ENCODE measurements at places on chromosomes 1 and 21.

GRCh38 chr1:246680696-246681130 lies 43.5 kb upstream of the SCCPDH start:
- no peak for DNase-seq

- no peak for DNase-seq
These were observed 82.4 kb upstream of the MAGI3 start for GRCh38 chr1:113307771-113308445.

GRCh38 chr21:36518883-36519492 lies 39.1 kb upstream of the CLDN14 start:
- no peak for DNase-seq

DNA sequence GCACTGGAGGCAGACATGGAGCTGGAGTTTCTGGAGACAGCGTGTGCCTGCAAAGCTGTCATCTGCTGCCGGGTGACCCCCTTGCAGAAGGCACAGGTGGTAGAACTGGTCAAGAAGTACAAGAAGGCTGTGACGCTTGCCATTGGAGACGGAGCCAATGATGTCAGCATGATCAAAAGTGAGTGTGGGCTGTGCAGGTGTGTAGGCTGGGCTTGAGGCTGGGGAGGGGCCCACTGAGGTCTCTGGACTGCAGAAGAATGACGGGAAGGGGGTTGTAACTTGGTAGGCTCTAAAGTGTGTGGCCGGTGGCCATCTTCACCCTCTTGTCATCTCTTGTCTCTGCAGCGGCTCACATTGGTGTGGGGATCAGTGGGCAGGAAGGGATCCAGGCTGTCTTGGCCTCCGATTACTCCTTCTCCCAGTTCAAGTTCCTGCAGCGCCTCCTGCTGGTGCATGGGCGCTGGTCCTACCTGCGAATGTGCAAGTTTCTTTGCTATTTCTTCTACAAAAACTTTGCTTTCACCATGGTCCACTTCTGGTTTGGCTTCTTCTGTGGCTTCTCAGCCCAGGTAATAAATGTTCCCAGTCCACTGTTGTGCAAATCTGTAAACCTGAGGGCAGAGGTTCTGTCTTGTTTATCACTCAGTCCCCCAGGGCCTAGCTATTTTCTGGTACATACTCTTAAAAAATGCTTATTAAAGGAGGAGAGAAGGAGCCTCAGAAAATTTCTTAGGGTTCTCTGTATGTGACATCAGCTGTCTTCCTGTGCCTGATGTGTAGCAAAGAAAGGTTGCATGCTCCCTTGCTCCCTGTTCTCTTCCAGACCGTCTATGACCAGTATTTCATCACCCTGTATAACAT lies 19.9 kb downstream of the ATP8B2 start:
- DNase-seq, result peak; percentile 69

GRCh38 chr1:221832617-221833016 lies 90.7 kb upstream of the DUSP10 start:
- DNase-seq, result no peak

GRCh38 chr21:36784947-36785346 lies 86.0 kb downstream of the SIM2 start:
- DNase-seq, result no peak

- no peak for DNase-seq
These were observed 27.8 kb upstream of the FMOD start for GRCh38 chr1:203378556-203379245.

GRCh38 chr1:155608888-155609225 lies 1.2 kb upstream of the MSTO1 start:
- DNase-seq, result no peak

DNA sequence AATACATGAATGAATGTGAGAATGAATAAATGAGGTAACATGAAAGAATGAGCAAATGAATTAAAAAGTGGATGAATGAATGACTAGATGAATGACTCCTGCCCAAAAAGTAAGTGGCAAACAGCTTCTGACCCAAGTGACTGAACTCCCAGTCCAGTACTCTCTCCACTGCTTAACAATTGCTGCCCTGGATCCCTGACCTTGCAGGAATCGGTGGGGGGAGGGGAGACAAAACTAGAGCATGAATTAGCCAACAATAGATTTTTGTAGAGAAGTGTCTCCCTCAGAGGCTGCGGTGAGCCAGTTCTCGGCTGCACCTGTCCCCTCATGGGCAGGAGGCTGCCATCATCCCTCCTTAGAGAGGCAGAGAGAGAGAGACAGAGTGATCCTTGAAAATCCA lies 5.9 kb upstream of the GRIK3 start:
- DNase-seq, result no peak

GRCh38 chr1:39992234-39992633 lies 37.3 kb downstream of the MFSD2A start:
- DNase-seq, result no peak

- DNase-seq, result peak; percentile 9
These were observed 93.0 kb upstream of the BMP8A start for GRCh38 chr1:39398278-39399021.

- no peak for DNase-seq
These were observed 2.4 kb upstream of the ZRANB2 start for GRCh38 chr1:71083271-71083670.

GRCh38 chr1:8317647-8318381 lies at the start of gene SLC45A1:
TSS of gene SLC45A1 (plus strand) at chr1:8318114. CDS start at chr1:8324330, 6,216 bp downstream.
- peak; percentile 78 for DNase-seq

- no peak for DNase-seq
These were observed 182.5 kb upstream of the JUN start for GRCh38 chr1:58966103-58966916.

- no peak for DNase-seq
These were observed 216.9 kb upstream of the RRP15 start for GRCh38 chr1:218068241-218068640.

DNA sequence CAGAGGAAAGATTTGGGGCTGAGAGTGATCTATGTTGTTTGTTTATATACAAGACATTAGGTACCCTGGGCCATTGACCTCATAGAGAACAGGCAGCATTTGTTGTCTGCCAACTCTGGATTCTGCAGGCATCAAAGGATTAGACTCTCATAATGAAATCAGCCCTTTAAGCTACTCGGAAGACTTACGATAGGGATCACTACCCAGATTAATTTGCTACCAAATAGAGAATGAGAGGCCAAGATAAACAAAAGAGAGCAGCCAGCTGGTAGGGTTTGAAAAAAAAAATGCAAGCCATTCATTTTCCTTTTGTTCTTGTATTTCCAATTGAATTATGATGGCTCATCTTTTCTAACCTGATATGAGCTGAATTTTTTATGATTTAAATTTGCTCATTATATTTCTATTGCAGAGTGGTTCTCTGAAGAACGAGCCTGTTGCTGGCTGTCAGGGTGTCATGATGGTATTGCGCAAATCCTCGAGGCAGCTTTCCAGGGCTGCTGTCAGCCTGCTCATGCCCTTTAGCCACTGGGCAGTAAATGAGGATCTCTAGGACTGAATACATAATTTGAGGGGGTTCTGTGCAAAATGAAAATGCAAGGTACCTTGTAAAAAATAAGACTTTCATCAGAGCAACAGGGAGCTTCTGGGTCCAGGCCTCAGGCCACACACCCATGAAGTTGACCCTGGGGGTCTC lies 116.4 kb upstream of the KCNJ15 start:
- no peak for DNase-seq

DNA sequence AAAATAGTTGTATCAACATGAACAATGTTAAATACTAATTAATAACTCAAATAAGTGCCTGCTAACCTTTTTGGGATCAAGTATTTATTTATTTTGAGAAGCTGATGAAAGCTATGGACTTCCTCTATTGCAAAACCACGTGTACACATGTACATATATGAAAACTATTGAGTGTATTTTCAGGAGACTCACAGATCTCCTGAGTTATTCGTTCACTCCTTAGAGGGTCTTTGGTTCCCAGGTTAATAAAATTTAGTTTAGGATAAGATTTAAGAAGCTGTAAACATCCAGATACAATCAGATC lies 130.5 kb downstream of the DISC1 start:
- DNase-seq, result no peak

- no peak for DNase-seq
These were observed 28.7 kb downstream of the ACBD3 start for GRCh38 chr1:226157761-226158316.

- no peak for DNase-seq
These were observed 35.2 kb downstream of the NENF start for GRCh38 chr1:212467843-212468482.

- DNase-seq, result no peak
These were observed 62.9 kb downstream of the RIPK4 start for GRCh38 chr21:41703857-41704501.

DNA sequence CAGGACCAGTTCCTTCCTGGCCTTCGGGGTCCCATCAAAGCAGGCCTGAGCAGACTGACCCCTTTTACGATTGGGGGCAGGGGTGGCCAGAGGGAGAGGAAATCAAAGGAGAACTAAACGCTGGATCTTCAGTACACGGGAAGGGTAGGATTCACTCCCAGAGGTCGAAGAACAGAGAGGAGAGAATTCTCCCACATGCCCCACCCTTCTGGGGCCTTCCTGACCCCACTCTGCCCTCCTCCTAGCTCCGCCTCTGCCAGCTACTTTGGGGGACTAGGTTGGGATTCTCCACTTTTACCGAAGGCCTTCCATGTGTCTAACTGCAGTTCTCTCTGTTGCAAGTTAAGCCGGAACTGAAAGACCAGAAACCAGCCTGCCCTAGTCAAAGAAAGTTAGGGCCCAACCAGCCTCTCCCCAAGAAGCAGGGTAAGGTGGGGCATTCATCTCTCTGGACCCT lies 654 bp upstream of the ARHGEF2 start:
- no peak for DNase-seq

GRCh38 chr1:110107867-110108469 lies 4.3 kb upstream of the UBL4B start:
- DNase-seq, result no peak

DNA sequence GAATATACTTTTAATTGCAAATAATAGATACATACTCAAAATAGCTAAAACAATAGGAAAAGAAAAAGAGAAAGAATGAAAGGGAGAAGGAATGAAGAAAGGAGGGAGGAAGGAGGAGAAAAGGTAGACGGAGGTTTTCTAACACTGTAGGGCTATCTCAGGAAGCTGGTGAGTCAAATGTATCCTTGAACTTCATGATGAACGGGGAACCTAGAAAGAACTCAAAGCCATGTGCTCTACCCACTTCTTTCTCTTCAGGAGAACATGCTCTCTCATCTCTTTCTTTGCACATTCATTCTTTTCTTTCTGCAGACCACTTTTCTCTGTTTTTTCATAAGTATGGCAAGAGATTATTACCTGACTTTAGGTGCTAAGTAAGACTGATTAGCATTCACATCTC lies 37.3 kb upstream of the ZNF644 start:
- no peak for DNase-seq

DNA sequence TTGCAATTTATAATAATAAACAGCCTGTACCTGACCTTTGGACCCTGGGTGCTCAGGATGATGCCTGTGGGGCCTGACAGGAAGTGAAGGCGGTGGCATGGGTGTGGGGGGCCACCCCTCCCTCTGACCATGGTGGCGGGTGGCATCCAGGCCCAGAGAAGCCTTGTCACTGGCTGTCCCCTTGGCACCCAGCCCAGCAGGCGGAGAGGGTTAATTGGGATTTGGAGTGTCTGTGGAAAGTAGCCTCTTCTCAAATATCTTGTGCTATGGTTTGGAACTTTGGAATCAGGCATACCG lies 20.5 kb downstream of the SOX13 start:
- no peak for DNase-seq

GRCh38 chr1:205495237-205495823 lies 9.1 kb upstream of the CDK18 start:
- no peak for DNase-seq

GRCh38 chr21:36010801-36011200 lies 49.5 kb downstream of the SETD4 start:
- DNase-seq, result no peak

- DNase-seq, result no peak
These were observed 32.3 kb downstream of the CCDC185 start for GRCh38 chr1:223425550-223425949.

DNA sequence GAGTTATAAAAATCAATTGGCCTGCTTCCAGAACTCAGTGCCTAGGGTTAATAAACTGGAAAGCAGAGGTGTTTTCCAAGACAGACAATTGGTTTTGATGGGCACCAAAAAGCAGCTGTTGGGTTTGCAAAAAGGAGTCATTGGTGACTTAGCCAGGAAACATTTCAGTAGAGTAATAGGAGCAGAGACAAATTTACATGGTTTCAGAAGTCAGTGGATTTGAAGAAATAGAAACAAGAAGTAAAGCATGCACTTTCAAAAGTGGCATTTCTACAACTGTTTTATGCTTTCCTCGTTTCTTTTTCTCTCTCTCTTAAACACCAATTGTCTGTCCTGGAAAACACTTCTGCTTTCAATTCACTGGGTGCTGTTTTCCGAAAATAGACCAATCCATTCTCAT lies 87.8 kb downstream of the GLUL start:
- no peak for DNase-seq

DNA sequence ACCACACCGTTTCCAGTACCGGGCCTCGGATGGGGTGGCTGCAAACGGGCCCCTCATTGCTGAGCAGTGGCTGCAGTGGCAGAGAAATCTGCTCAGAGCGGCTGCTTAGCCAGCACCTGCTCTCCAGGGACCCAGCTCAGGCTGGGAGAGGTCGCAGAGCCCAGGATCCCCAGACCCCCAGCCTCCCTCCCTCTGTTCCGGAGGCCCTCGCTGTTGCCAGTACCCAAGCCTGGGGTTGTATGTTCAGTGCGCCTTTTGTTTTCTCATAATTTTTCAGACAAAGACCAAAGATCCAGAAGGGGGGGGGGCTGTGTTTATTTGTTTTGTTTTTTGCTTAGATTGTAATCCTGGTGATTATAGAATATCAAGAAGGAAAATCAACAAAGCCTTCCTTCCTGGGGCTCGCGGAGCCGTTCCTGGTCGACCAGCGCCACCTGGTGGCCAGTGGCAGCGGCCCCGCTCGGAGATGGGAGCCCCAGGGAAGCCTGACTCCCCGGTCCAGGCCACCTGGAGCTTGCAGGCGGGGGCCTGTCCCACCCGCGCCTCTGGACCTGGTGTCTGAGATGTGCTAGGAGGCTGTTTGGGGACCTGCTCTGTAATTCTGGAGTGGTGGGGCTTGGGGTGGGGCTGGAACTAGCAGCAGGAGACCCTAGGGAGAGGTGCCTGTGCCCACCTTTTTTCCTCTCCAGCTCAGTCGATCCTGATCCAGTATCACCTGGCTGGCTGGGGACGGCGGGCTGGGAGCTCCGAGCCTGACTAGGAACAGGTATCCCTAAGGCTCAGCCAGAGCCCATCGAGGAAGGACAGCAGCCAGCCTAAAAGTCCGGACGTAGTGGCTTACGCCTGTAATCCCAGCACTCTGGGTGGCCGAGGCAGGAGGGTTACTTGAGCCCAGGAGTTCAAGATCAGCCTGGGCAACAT lies 123.9 kb upstream of the VAMP3 start:
- peak; percentile 65 for DNase-seq

- DNase-seq, result no peak
These were observed 26.4 kb downstream of the PIK3C2B start for GRCh38 chr1:204468206-204468605.

- no peak for DNase-seq
These were observed 155.0 kb downstream of the TOMM20 start for GRCh38 chr1:234973426-234974250.

- no peak for DNase-seq
These were observed 9.9 kb upstream of the TMEM39B start for GRCh38 chr1:32062867-32063230.

Data from activated T-cell treated with anti-CD3 and anti-CD28 coated beads for 48 hours (primary cell).